Right lung (tissue), 10 donors: ENCODE measurements at places on chromosomes 6 and 20. TPM values are rescaled to one million over a fixed set of nuclear protein-coding genes. Genes with fewer than 3 reads are reported as not detected.

- no peak for DNase-seq
These were observed 33.0 kb upstream of the POU5F1 start for GRCh38 chr6:31203345-31203979.

Gene PRL
- polyA plus RNA-seq = not detected

Gene RSPO4
- polyA plus RNA-seq = 3.6 TPM

DNA sequence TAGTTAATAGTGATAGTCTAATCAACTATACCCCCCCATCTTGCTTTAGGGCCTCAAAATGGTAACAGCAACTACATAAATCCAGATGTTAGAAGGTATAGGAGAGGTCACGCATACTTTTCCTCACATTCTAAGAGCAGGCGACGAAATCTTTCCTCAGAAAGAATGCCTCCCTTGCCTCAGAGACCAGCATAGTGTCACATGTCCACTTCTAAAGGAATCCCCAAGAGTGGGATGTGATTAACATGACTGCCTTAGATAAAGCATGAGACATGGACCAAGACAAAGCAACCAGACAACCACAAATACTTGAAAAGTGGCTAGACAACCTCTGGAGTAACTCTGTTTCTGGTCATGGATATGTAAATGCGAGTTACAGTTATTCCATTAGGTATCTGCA is 710.7 kb downstream of the EYS start:
- DNase-seq = no peak

Gene MEI4
- polyA plus RNA-seq = 0.13 TPM

Gene DLK2
- polyA plus RNA-seq = 1.7 TPM

DNA sequence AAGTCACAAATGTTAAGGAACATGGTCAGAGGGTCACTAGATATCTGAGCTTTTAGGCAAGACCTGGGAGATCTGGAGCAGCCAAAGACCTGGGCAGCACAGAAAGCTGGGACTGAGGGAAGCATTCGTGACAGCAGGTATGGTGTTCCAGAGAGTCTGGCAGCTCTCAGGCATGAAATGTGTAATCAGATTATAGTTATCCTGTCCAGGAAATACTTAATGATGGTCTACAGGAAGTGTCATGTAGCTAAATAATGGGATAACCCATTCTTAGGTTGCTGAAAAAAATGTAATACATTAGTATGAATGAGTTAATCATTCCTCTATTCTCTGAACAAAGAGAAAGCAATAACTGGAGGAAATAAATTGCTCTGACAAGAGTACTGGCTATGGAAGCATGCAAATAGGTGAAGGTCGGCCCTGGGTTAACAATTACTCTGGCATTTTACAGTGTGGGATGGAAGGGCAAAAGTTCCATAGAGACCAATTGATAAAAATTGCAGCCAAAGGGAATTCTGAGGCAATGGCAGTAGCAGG is 740.5 kb downstream of the CBLN4 start:
- no peak for DNase-seq

GRCh38 chr6:2073476-2073875 is 171.9 kb downstream of the GMDS start:
- no peak for DNase-seq

Gene PGC
- polyA plus RNA-seq = 6.8 TPM

Gene LIN28B
- polyA plus RNA-seq = 0.22 TPM

DNA sequence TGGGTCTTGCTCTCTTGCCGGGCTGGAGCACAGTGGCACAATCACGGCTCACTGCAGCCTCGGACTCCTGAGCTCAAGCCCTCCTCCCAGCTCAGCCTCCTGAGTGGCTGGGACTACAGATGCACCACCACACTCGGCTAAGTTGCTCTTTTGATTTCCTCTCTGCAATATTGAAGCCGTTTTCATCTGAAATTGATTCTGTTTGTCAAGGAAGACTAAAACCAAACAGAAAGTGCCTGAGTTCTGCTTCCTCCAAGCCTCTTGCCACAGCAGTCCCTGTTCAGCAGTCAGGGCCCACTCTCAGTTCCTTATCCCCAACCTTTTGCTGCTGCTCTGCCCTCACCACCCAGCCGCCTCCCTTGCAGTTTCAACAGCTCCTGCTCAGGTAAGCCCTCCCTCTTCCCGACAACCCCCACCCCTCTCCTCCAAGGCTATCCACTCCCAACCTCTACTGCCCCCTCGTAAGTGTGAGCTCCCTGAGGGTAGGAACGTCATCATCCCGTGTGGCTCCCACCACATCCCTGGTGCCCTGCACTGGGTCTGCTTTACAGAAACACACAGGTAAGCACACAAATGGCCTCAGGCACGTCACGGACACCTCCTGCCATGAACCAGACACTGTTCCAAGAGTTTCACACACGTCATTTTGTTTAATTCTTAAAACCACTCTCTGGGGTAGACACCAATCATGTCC is 70.7 kb upstream of the TAB2 start:
- DNase-seq = no peak

DNA sequence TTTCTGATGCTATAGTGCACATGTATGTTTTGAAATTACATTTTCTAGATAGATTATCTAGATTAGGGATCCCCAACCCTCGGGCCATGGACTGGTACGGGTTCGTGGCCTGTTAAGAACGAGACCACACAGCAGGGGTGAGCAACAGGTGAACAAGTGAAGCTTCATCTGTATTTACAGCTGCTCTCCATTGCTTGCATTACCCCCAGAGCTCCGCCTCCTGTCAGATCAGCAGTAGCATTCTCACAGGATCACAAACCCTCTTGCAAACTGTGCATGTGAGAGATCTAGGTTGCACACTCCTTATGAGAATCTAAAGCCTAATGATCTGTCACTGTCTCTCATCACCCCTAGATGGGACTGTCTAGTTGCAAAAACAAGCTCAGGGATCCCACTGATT is 10.4 kb downstream of the CEP57L1 start:
- no peak for DNase-seq

Gene ID4
- polyA plus RNA-seq = 46.0 TPM

DNA sequence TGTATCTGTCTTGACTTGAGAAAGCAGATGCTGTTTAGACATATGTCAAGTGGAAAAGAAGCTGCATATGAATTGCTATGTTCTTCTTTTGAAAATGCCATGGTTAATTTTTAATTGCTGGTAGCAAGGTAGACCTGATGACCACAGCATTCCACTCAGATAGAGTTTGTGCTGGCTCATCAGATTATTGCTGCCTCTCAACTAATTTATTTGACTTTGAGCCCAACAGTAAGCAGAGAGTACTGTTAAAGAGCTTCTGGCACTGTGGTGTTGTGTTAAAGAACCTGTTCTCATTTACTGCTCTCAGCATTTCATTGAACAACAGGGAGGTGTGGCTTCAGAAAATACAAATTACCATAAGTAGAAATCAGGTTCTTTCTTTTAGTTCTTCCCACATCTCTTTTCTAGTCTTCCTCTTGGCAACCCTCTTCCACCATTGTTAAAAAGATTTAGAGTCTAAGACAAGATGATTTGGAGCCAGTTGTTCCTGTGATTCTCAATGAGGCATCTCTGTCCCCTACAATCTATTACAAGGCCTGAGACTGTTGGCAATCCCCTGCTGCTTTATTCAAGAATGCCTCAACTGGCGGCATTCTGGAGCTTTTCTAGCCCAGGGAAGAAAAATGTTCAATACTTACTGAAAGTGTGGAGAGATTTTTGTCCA is 967.6 kb upstream of the GJE1 start:
- no peak for DNase-seq
